ENCODE measurements at places on chromosomes 2 and 18. TPM values are rescaled to one million over a fixed set of nuclear protein-coding genes. Genes with fewer than 3 reads are reported as not detected.

DNA sequence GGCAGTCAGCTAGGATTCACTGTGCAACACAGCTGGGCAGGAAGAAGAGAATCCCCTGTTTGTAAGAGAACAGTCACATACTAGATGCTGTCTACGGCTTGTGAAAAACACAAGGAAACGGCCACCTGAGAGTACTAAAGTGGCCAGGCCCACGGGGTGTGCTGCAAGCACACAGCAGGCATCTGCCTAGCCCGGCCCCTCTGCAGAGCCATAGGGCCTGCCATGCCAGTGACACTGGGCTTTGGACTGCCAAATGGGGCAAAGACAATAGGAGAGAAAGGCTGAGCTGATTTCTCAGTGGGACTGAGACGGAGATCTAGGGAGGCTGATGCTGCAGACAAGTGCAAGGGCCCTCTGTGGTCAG, 10.3 kb downstream of the TUBB6 start:
- DNase-seq: no peak
- no peak overlapping the region for H3K27ac ChIP-seq
- peaks cover 4% of the 10 kb centered on the region for H3K36me3 ChIP-seq
- no peak overlapping the region for H3K4me3 ChIP-seq
- no peaks in the 10 kb centered on the region for H3K4me1 ChIP-seq

DNA sequence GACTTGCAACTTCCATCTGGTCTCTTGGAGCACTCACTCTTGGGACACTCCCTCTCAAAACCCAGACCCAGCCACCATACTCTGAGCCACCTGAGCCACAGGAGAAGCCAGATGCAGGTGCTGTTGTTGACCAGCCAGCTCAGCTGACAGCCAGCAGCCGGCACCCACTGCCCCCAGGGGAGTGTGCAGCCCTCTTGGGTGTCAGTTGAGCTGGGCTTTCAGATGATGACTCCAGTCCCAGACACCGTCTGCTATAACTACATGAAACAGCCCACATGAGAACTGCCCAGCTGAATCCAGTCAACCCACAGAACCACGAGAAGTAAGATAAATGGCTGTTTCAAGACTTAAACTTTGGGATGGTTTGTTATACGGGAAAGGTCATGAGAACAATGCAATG, 10.7 kb upstream of the IGFBP2 start:
- no peak overlapping the region for H3K4me3 ChIP-seq
- no peak for DNase-seq
- H3K36me3 ChIP-seq: no peaks in the 10 kb centered on the region
- H3K4me1 ChIP-seq: peaks cover 4% of the 10 kb centered on the region
- H3K27ac ChIP-seq: no peak overlapping the region

DNA sequence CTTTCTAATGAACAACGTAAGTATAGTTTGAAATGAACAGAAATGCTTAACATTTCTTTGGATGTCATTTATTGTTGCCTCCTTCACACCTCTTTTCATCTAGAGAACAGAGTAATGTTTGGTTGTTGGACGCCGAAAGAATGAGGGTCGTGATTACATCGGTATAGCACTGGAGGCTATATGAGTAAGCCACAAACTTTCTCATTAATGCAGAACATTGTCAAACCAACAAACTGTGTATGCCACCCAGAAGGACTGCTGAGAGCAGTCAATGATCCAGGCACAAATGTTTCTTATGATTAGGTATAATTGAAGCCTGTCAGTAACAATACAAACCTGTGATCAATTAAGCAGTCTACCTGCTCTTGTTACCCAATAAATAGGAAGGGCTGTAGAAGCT, 1494.7 kb upstream of the NXPH2 start:
- H3K27me3 ChIP-seq: no peaks in the 10 kb centered on the region
- DNase-seq: no peak
- H3K27ac ChIP-seq: no peak overlapping the region
- H3K4me3 ChIP-seq: no peak overlapping the region
- H3K36me3 ChIP-seq: no peaks in the 10 kb centered on the region

- no peaks in the 10 kb centered on the region for H3K36me3 ChIP-seq
- peaks cover 54% of the 10 kb centered on the region for H3K27me3 ChIP-seq
- no peak for DNase-seq
- no peak overlapping the region for H3K4me3 ChIP-seq
- H3K4me1 ChIP-seq: peaks cover 26% of the 10 kb centered on the region
Measured at GRCh38 chr2:219056896-219057708, 3.6 kb downstream of the IHH start.

DNA sequence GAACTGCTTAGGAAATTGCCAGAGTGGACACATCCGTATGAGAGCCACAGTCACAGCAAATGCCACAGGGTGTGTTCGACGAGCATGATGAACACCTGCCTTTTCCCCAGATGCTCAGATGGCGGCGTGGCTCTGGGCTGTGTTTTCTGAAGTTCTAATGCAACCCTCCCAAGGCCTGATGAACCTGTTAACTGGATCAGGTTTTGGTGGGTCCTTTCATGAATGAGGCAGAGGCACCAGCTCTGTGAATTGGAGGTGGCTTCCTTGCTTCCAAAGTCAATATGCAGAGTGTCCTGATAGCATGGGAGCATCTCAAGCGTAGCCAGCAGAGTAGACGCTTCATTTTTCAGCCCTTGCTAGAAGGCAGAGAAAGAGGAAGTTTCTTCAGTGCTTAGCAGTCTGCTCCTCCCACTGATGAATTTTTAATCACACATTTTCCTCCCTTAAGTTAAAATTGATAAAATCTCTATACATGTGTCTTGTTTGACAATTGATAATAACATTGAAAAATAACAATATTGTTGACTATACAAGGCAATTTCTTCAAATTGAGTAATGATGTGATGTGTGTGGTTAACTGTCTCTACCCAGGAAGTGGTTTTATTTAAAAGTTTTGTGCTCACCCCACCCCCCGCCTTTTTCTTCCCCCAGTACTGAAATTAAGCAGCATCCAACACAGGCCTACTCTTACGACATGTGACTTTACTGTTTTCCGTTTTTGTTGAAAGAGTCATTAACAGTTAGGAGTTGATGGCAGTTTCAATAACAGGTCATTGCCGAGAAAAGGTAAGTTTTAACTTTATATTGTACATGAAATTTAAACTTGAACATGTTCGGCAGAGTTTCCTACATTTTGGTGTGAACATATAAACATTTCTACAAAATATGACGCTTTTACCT, at the start of gene ARHGAP15:
Gene ARHGAP15, plus strand, starts transcription at position 739 of the 900 bp plus-strand sequence.
- H3K27ac ChIP-seq: peak within 1 kb of the TSS; percentile 100
- peaks cover 9% of the 10 kb centered on the region for H3K36me3 ChIP-seq
- peak within 1 kb of the TSS; percentile 83 for H3K4me3 ChIP-seq

- peaks cover 8% of the 10 kb centered on the region for H3K27me3 ChIP-seq
- H3K4me1 ChIP-seq: peaks cover 12% of the 10 kb centered on the region
Measured at GRCh38 chr2:172242961-172243360, 140.3 kb upstream of the DLX2 start.

DNA sequence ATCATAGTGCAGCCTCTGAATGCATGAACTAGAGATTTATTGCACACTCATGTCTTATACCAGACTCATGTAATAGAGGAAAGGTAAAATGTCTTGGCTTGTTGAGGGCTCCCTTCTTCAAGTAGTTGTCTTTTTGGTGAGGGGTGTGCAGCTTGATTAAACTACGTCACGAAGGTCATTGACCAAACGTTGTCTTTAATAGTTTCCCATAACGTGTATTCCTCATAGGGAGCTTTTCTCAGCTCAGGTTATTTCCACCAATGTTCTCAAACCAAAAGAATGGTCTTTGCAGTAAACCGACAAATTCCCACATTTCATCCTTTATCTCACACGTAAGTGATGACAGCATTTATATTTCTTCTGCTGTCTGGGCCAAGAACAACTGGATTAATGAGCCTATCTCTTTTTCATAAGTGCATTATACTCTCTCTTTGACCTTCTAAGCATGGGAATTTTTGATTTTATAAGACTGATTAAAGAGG, 547.7 kb upstream of the ZEB2 start:
- no peaks in the 10 kb centered on the region for H3K4me1 ChIP-seq
- H3K36me3 ChIP-seq: no peaks in the 10 kb centered on the region
- H3K27ac ChIP-seq: no peak overlapping the region
- DNase-seq: no peak

DNA sequence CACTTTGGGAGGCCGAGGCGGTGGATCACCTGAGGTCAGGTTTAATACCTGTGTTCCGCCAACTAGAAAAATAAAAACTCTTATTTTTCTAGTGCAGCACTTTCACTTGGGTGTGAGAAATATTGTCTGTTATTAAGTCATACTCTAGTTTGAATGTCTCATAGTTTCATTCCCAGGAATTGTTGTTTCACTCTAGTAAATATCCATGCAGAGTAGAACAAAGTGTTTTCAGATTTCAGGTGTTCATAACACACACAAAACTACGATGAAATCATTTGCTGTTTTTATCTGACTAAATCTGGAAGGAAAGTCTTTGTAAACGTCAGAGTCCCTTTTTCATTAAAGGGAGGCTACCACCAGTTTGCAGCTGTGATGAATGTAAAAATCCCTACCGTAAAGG, 4.0 kb downstream of the FAM117B start:
- H3K4me3 ChIP-seq: peak overlapping the region; percentile 46
- H3K27ac ChIP-seq: peak overlapping the region; percentile 92
- peaks cover 5% of the 10 kb centered on the region for H3K36me3 ChIP-seq
- peak; percentile 26 for DNase-seq

GRCh38 chr18:37481072-37481471, 84.5 kb downstream of the CELF4 start:
- no peak for DNase-seq
- no peaks in the 10 kb centered on the region for H3K36me3 ChIP-seq
- no peak overlapping the region for H3K27ac ChIP-seq

DNA sequence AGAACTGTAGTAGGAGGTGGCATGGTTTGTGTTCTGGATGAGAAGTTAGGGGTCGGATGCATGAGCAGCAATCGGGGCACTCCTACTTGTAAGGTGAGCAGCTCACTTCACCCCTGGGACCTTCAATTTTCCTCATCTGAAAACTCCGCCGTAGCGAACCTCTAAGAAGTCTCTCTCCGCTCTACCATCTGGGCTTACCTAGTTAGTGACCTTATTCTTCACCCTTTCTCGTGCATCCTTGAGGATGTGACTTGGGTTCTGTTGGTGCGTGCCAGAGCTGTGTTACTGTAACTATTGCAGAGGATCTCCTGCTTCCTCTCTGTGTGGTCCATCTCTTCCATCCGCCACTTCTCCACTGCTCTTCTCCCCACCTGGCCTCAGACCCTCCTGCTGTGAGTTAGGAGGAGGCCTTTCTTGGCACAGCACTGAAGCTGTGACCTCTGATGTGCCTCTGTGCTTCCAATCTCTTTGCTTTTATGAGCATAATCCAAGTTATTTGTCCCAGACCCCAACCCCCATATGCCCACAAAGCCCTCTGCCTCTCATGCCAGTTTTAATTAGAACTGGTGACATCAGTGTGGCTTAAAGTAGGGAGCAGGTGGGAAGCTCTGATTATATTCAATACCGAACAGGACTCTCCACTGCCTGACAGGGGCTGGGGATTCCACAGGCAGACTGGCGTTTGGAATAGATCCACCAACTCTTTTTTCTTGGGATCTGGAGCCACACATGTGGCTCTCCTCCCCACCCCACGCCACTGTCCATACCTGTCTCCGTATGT, 178.4 kb downstream of the BCL2 start:
- no peaks in the 10 kb centered on the region for H3K27me3 ChIP-seq
- H3K27ac ChIP-seq: no peak overlapping the region
- DNase-seq: no peak

The TXNDC2 gene
- total RNA-seq: not detected

- no peak overlapping the region for H3K27ac ChIP-seq
- peaks cover 53% of the 10 kb centered on the region for H3K27me3 ChIP-seq
- peaks cover 12% of the 10 kb centered on the region for H3K4me1 ChIP-seq
- peak overlapping the region; percentile 83 for H3K4me3 ChIP-seq
- no peaks in the 10 kb centered on the region for H3K36me3 ChIP-seq
Measured at GRCh38 chr2:224038049-224038829, 847 bp downstream of the SERPINE2 start.

DNA sequence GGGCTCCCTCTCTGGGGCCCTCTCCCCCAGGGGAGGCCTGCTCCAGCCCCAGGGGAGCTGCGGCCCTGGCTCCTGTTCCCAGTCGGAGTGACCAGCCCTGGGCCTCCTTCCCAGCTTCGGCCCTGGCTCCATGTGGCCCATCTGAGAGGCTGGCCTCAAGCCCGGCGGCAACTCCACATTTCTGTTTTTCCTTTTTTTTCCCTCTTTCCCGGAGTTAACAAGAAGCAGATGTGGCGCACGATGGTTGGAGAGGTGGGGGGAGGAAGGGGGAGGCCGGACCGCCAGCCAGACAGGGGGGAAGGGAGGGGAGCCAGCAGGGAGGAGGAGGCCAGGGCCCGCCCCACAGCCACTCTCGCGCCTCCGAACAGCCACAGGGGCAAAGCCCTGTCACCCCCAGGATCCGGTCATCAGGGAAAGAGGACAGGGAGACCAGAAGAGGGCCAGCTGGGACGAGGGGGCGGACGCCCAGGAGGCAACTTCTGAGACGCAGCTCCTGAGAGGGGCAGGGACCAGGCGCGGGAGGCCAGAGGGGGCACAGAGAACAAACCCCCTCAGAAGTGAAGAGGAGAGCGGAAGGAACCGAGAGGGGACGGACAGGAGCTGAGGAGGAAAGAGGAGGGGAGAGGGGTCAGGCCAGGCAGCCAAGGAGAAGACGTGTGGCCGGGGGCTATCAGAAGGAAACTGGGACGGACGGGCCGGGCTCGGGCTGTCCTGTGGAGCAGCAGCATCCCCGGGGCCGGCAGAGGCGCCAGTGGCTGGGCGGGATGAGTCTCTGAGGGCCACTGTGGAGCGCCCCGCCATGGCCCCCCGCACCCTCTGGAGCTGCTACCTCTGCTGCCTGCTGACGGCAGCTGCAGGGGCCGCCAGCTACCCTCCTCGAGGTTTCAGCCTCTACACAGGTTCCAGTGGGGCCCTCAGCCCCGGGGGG, at the start of gene EMILIN1:
Gene EMILIN1, plus strand, starts transcription at position 349 of the 928 bp plus-strand sequence. Its CDS starts 451 bp downstream, at position 800.
- no peak within 1 kb of the TSS for H3K27ac ChIP-seq
- no peaks in the 10 kb centered on the region for H3K27me3 ChIP-seq
- no peak for DNase-seq

- peak; percentile 86 for DNase-seq
- H3K27ac ChIP-seq: no peak overlapping the region
- peaks cover 22% of the 10 kb centered on the region for H3K36me3 ChIP-seq
- peaks cover 15% of the 10 kb centered on the region for H3K27me3 ChIP-seq
Measured at GRCh38 chr2:111168528-111169239, 48.0 kb downstream of the BCL2L11 start.

DNA sequence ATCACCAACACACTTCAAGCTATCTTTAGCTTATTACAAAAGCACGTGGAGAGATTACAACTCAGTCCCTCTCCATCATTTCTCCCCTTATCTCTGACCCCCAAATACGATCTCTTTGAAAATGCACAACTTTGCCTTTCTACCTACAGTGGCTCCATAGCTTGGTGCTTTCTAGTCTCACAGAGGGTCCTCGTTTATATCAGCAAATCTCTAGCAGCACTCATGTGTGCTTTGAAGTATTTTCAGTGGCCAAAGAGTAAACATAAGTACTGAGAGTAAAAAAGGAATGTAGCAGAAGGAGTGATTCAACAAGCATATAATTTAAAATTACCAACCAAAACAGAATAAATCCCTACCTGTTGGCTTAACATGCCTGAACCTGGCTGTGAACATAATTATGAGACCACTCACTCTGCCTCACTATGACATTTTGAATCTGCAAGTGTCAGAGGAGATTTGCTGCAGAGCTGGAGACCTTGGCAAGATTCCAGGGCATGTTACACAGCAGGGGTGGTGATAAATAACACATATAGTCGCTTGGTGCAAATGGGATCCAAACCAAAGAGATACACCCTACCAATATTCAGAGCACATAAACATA, 54.6 kb downstream of the LAMA3 start:
- peaks cover 5% of the 10 kb centered on the region for H3K4me1 ChIP-seq
- H3K4me3 ChIP-seq: no peak overlapping the region
- DNase-seq: no peak
- peaks cover 21% of the 10 kb centered on the region for H3K27me3 ChIP-seq
- no peaks in the 10 kb centered on the region for H3K36me3 ChIP-seq

Measured in activated CD4-positive, alpha-beta memory T cell treated with anti-CD3 and anti-CD28 coated beads for 36 hours (primary cell).